Activated CD8-positive, alpha-beta memory T cell treated with anti-CD3 and anti-CD28 coated beads, Interleukin-2, amount 50 U/mL, for 4 hours (primary cell): ENCODE measurements at places on chromosomes 5 and 9.

- no peak for DNase-seq
Measured at GRCh38 chr5:1264211-1264610, 30.7 kb downstream of the TERT start.

- DNase-seq = no peak
Measured at GRCh38 chr9:72140586-72140985, 8.7 kb upstream of the GDA start.

DNA sequence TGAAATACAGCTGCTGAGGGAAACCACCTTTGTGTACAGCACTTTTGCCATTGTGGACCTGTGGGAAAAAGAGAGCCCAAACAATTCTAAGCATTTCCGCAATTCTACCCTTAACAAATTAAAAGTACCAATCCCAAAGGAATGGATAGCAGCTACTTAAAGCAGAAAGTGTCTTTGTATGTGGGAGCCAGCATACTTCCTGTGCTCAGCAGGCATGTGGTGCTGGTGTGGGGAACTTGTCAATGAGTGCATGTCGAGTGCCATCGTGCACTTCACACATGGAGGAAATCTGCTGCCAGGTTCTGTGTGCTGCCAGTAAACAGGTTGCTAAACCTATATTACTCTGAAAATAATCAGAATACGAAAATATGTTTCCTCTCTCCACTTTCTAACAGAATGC is 399.0 kb downstream of the LRRC70 start:
- DNase-seq = no peak

GRCh38 chr9:137241490-137242268 is 592 bp downstream of the TUBB4B start:
- DNase-seq = peak; percentile 81

- DNase-seq = no peak
Measured at GRCh38 chr5:121797681-121798518, 53.8 kb upstream of the FTMT start.

GRCh38 chr9:99537996-99538395 is 283.7 kb upstream of the NR4A3 start:
- DNase-seq = no peak

GRCh38 chr9:82208741-82209450 is 220.3 kb downstream of the SPATA31D1 start:
- no peak for DNase-seq

DNA sequence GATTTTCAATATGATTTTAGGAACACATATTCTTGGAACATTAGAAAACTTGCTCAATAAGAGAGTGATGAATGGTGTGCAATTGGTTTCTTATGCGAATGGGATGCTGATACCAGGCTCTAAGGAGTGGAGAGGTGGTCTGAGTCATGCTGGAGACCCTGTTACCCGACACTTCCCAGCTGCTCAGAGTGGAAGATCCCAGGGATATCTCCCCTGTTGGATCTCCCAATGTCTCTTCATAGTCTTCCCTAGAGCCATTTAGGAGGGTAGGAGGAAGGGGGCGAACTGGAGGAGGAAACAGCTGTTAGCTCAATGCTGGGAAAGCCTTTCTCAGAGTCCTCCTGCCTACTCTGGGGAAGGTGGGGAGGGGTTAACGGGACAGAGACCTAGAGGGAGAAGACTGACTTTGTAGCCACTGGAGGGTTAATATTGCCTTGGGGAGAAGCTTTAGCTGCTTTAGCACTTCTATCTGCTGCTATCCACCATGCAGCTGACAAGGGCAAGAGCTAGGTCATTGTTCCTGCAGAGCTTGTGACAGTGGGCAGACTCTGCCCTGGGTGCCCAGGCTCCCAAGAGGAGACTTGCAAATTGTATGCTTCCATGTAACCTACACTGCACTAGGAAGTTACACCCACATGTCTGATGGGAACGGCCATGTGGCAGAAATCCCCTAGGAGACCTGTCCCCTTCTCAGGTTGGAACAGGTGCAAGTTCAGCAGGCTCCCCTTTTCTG is 301.0 kb downstream of the GADD45G start:
- DNase-seq = no peak

DNA sequence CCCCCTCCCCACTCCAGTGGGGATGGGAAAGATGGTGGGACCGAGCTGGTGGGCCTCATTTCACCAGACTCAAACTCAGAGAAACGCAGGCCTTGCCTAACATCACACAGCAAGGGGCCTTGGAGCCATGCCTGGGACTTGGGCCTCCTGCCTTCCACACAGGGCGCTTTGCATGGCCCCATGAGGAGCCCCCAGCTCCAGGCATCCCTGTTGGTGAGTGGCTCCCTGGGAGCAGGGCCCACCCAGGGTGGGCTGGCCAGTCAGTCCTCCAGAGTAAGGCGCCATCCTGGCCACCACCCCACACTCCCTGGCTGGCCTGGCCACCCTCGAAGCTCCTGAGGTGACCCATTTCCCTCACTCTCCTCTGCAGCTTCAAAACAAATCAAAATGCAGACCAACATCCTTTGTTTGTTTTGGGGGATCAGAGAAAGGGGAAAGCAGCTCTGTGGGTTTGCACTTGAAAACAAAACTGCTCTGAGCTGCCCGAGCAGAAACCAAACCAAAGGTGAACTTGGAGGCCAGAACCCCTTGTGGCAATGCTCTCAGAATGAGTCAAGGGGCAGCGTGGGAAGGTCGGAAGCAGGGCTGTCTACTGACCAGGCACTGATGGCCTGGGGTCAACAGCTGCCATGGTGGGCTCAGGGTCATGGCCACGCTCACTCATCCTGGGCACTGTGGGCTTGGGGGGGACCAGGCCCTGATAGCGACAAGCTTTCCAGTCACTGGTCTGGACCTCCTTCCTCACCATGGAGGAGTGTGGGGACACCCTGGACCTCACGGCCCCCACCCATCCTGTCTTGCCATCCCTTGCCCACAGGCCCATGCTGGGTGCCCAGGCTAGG is 37.0 kb upstream of the VDAC1 start:
- no peak for DNase-seq

DNA sequence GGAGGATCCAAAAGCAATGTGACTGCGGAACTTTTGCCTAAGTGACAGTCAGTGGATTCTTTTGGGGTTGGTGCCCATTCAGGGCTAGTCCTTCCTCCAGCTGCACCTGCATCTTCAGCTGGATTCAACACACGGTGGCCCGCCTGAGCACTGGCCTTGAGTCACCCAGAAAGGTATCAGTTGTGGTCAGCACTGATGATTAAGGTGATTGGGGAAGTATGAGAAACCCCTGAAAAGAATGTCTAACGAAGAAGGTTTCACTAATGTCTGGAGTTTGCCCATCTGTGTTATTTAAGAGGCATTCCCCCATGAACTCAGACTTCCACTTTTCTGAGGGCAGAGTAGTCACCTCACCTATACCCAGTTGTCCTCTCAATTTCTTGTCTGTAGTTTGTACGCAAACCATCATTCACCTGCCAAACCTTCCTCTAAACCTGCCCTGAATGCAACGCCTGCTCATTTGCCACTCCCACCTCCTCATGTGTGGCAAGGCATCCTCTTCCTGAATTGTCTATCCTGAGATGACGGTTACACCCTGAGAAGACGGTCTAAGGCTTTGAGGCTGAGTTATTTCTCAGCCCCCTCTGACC is 27.2 kb downstream of the CSF2 start:
- no peak for DNase-seq

DNA sequence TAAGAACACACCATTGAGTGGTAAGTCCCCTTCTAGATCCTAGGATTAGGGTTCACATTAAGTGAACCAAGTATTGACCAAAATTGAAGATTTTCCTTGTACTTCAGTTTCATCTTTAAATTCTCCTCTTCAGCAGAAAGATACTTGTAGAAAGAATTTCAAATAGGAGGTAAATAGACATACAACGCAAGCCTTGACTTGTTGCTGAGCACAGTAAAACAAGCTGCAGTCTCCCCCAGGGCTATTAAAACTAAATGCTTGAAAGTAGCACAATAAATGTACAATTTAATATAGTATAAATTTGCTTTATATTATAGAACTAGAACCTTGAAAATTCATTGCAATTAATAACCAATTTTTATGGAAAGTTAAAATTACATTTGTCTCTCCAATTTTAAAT is 170.1 kb upstream of the TARS1 start:
- no peak for DNase-seq

GRCh38 chr9:85225180-85225579 is 516.6 kb downstream of the AGTPBP1 start:
- no peak for DNase-seq

DNA sequence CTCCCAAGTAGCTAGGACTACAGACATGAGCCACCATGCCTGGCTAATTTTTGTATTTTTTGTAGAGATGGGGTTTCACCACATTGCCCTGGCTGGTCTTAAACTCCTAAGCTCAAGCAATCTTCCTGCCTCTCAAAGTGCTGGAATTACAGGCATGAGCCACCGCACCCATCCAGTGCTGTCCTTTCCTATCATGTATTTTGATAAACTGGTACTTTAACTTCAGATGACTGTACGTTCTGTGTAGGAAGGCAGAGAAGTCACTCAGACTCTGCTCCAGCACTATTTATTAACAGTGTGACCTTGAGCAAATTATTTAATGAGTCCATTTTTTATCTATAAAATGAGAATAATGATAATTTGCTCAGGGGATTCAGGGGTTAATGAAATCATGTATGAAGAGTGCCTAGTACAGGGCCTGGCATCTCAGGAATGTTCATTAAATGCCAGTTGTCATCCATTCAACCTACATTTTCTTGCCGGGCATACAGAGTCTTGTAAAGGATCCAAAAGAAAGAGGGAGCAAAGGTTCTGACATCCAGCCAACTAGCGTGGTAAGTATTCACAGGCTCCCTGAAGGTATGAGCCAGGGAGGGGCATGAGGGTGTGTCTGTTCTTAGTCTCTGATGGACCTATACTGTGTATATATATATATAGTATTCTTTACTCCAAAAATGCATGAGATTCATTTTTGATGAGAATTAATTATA is 201.9 kb downstream of the PBX3 start:
- DNase-seq = no peak

- no peak for DNase-seq
Measured at GRCh38 chr5:143559586-143560109, 156.2 kb upstream of the NR3C1 start.
